Karpas-422 (cell line): ENCODE measurements at places on chromosomes 4 and X.
A peak's percentile ranks its signal among the peaks of the same experiment; 100 is the strongest.

- DNase-seq, result no peak
Measured at GRCh38 chrX:1327651-1328304, 8.8 kb upstream of the IL3RA start.

DNA sequence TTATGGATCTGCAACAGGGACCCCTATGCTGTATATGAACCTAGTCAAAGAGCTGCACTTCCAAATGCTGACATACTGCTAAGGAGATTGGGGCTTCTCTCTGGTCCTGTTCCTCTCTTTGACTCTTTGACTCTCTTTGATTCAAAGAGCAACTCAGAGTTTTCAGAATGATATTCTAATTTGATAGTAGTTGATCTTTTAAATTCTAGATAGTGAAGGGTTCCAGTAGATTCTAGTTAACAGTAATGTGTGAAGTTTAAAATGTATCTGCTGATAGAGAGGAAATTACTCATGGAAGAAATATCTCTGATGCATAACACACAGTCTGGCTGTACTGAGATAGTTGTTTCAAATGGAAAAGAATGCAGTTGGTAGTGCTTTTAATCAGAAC, 239.1 kb downstream of the RASL11B start:
- no peak for DNase-seq

DNA sequence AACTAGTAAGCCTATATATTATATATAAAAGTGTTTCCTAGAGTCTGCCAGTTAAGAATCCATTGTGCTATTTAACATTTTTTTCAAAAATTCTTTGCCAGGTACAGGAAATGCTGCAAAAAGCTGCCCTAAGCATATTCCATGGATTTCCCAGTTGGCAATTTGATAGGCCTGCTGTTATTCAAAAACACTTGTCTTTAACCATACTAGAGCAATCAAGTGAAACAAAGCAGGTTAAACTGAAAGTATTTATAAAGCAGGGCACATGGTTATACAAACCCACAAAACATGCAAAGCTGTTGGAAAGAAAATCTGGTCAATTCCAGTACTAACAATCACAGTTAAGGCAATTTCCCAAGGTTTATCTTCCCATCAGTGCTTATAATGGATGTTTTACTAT, 159.9 kb downstream of the UNC5C start:
- no peak for DNase-seq

GRCh38 chrX:32987142-32987541, 224.2 kb downstream of the DMD start:
- DNase-seq, result no peak

DNA sequence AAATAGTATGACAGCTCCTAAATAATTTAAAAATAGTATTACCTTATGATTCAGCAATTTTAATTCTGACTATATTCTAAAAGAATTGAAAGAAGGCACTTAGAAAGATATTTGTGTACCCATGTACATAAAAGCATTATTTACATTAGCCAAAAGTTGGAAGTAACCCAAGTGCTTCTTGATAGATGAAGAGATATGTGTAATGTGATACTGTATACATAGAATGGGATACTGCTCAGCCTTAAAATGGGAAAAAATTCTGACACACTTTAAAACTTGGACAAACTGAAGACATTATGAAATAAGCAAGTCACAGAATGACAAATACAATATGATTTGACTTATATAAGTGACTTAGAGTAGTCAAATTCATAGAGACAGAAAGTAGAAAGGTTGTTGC, 112.2 kb downstream of the IDS start:
- no peak for DNase-seq

- no peak for DNase-seq
Measured at GRCh38 chrX:3771766-3772165, 58.3 kb upstream of the PRKX start.

GRCh38 chrX:38965888-38966287, 164.6 kb downstream of the MID1IP1 start:
- no peak for DNase-seq

- DNase-seq, result no peak
Measured at GRCh38 chr4:72410158-72410557, 158.9 kb downstream of the ADAMTS3 start.

GRCh38 chr4:6011271-6011671, 7.0 kb downstream of the C4orf50 start:
- no peak for DNase-seq

- DNase-seq, result no peak
Measured at GRCh38 chr4:114057746-114058145, 78.3 kb upstream of the ARSJ start.

- DNase-seq, result no peak
Measured at GRCh38 chrX:130523460-130524394, 121.9 kb downstream of the RBMX2 start.

DNA sequence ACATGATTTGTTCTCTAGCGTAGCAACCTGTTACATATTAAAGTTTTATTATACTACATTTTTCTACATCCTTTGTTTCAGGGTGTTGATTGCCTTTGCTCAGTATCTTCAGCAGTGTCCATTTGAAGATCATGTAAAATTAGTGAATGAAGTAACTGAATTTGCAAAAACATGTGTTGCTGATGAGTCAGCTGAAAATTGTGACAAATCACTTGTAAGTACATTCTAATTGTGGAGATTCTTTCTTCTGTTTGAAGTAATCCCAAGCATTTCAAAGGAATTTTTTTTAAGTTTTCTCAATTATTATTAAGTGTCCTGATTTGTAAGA, 2.4 kb downstream of the ALB start:
- DNase-seq, result no peak

DNA sequence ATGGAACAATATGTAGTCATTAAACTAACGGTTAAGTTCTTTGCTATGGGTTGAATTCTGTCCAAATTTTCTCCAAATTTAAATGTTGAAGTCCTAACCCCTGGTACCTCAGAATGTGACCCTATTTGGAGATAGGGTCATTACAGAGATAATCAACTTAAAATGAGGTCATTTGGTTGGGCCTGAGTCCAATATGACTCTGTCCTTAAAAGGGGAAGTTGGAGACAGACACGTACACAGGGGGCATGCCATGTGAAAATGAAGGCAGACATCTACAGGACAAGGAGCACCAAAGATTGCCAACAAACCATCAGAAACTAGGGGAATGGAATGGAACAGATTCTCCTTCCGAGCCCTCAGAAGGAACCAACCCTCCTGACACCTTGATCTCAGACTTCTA, 492.0 kb upstream of the FTHL17 start:
- no peak for DNase-seq

- peak; percentile 71 for DNase-seq
Measured at GRCh38 chrX:68462653-68463052, 29.4 kb upstream of the OPHN1 start.

GRCh38 chrX:111100191-111100590, 4.2 kb downstream of the PAK3 start:
- DNase-seq, result peak; percentile 84

- no peak for DNase-seq
Measured at GRCh38 chr4:158250321-158250720, 40.0 kb downstream of the TMEM144 start.

- DNase-seq, result no peak
Measured at GRCh38 chr4:15291122-15291521, 136.7 kb upstream of the C1QTNF7 start.

DNA sequence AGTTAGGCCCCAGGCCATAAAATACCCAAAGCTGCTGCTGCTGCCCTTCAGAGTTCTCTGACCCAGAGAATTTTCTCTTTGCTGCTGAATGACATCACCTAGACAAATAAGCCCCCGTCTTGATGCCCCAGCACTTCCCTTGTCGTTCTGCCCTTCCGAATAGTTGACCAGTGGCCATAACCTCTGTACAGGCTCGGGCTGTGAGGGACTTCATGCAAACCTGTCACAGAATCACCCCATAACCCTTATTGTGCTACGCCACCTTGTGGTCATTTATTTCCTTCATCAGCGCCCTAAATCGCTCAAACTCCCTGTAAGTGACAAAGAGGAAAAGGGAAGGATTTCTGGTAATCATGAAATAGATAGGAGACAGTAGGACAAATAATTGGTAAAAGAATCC, 18.8 kb downstream of the SPACA5 start:
- peak; percentile 86 for DNase-seq

DNA sequence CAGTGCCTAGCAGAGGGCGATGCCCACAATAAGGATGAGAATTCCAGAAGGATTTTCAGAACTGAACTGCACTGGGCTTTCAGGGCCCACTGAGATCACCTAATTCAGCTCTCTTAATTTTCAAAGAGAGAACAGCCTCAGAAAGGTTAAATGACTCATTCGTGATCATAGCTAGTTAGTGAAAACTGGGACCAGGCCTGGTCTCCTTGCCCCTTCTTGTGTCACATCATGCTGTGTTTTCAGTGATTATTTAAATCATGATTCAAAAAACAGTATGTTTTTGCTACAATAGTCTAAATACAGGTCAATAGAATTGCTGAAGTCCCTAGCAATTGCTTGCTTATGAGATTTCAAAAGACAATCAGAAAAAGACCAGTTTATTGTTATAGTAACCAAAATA, 136.4 kb upstream of the PLAC1 start:
- no peak for DNase-seq

DNA sequence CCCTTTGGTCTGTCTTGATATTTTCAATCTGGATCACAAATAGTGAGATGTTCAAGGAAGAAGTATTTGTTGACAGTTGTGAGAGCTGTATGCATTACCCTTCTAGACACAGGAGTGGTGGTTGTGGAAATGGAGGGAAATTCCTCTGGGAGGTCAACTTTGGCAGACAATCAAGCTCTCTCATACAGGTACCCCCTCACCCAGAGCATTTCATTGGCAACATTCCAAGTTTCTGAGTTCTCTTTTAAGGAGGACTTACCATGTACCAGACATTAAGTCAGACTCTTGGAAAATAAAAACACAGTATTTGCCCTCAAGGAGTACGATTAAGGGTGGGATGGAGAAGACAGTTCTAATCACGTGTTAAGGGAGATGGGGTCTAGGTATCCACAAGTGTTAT, 45.3 kb downstream of the KLHL15 start:
- DNase-seq, result peak; percentile 48

DNA sequence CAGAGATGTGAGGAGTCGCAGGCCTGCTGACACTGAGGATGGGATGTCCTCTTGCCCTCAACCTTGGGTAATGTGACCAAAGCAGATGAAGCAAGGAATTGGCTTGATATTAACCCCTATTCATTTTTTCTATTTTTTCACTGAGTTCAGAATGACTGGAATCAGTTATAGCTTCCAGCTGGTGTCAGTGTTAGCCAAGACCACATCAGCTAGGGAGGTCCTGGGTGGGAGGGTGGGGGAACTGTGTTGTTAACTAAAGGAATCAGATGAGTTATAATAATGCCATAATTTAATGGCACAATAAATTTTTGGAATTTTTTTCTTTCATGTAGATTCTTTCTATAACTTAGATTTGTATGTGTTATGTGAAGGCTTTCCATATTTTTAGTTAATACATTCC, 91.9 kb downstream of the EGF start:
- DNase-seq, result no peak

DNA sequence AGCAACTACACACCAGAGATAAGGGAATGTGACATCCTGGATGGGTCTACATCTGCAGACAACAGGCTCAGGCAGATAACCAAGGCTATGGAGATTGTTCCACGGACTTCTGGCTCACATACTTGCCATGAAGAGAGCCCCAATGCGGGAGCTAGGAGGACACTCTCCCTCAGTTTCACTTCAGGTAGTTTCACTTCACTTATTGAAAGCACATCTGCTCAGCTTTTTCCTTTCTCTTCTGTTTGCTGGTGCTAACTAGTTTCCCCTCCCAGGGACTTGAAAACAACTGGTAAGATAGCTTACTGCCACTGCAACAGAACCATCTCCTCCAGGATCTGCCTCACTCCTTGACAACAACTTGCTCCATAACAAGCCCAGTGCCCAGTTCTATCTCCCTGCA, 1.4 kb upstream of the CT47C1 start:
- peak; percentile 75 for DNase-seq

- DNase-seq, result no peak
Measured at GRCh38 chrX:10926404-10926803, 184.7 kb upstream of the HCCS start.

- no peak for DNase-seq
Measured at GRCh38 chr4:40552536-40552935, 77.1 kb downstream of the RBM47 start.

GRCh38 chrX:47179221-47179927, 14.3 kb upstream of the UBA1 start:
- DNase-seq, result no peak

GRCh38 chrX:13985697-13986435, 43.8 kb downstream of the GEMIN8 start:
- no peak for DNase-seq

DNA sequence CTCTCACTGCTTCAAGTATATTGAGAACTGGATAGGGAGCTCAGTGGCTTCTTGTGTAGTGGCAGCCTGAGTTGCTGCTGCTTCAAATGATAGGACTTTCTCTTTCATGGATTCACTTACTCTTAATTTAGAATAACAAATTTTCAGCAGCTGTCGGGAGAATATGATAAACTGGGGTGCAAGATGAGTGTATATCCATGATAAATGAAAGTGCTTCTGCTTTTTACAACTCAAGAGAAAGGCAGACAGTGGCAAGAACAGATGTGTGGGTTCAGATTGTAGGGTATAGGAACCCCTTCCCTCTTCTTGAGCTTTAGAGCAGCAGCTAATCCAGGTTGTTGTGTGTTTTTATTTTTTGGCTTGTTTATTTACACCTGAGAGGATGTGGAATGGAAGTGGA, 1.0 kb downstream of the SH3BGRL start:
- DNase-seq, result peak; percentile 42

- DNase-seq, result no peak
Measured at GRCh38 chr4:58225460-58225859, 1115.3 kb upstream of the IGFBP7 start.

GRCh38 chrX:9108054-9108453, 74.1 kb upstream of the FAM9B start:
- no peak for DNase-seq

DNA sequence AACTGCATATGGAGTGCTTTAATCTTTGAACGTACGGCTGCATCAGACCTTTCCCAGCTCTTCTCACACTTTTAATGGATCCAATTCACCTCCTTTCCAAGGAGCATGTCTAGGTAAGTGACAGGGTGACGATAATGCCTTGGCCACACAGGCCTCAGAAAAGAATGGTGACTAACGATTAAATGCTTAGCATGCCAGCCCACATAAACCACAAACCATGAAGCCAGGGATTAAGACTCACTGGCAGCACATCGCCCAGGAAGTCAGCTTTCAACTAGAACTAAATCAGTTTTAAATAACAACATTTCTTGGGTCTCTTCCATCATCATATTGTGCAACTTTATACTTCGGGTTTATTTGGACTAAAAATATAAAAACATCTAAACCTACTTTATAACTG, 28.7 kb downstream of the INPP4B start:
- no peak for DNase-seq

- DNase-seq, result no peak
Measured at GRCh38 chr4:845836-846251, 19.9 kb upstream of the CPLX1 start.

GRCh38 chr4:74527049-74527448, 82.1 kb downstream of the AREG start:
- DNase-seq, result no peak

GRCh38 chrX:44996277-44996676, 123.3 kb downstream of the KDM6A start:
- no peak for DNase-seq

- DNase-seq, result no peak
Measured at GRCh38 chr4:65416891-65417290, 253.4 kb downstream of the EPHA5 start.

- DNase-seq, result no peak
Measured at GRCh38 chr4:61520166-61520565, 320.0 kb downstream of the ADGRL3 start.
